ENCODE measurements at places on chromosomes 5 and 9. TPM values are rescaled to one million over a fixed set of nuclear protein-coding genes. Genes with fewer than 3 reads are reported as not detected.

TAS2R1 gene
- total RNA-seq: not detected

PAM gene
- 31.5 TPM for total RNA-seq

DNA sequence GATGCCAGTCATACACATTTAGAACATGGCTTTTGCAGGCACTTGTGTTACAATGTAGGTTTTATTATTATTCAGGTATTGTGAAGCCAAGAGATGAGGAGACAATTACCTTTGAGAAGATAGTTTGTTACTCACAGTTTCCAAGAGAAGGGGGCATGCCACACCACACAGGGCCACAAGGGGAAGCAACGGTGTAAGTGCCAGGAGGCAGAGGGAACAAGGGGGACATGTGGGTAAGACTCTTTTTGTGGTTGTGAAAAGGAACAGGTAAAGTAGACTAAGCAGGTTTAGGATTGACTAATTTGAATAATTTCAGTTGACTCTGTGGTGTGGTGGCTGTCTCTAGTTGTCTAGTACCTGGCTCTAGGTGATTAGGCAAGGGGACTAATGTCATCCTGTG is 191.2 kb downstream of the TRPM6 start:
- no peak overlapping the region for H3K4me3 ChIP-seq
- no peaks in the 10 kb centered on the region for H3K4me1 ChIP-seq
- no peaks in the 10 kb centered on the region for H3K27me3 ChIP-seq
- H3K27ac ChIP-seq: no peak overlapping the region
- no peak for DNase-seq

CDHR2 gene
- 0.90 TPM for total RNA-seq

DNA sequence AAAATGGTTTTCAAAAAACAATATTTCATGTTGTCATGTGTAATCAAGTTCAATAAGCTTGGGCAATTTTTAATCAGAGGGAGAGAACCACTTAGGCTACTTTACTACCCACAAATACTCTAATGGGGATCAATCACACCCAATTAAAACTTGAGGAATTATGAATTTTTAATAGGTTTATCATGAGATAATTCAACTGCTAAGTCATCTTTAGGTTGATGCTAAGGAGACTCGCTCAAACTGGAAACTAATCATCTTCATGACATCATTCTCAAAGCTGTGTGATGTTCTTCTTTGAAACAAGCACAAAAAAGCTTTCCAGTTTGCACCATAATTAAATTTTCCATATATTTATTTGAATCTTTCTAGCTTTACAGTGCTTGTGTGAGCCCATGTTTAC is 867.5 kb downstream of the MAT2B start:
- DNase-seq: no peak
- H3K27me3 ChIP-seq: no peaks in the 10 kb centered on the region
- no peaks in the 10 kb centered on the region for H3K4me1 ChIP-seq
- H3K4me3 ChIP-seq: no peak overlapping the region
- no peaks in the 10 kb centered on the region for H3K36me3 ChIP-seq

- peak; percentile 82 for DNase-seq
- peak overlapping the region; percentile 64 for H3K27ac ChIP-seq
- H3K4me1 ChIP-seq: peaks cover 11% of the 10 kb centered on the region
- H3K4me3 ChIP-seq: no peak overlapping the region
Measured at GRCh38 chr5:80246995-80247729, 8.7 kb downstream of the SERINC5 start.

DNA sequence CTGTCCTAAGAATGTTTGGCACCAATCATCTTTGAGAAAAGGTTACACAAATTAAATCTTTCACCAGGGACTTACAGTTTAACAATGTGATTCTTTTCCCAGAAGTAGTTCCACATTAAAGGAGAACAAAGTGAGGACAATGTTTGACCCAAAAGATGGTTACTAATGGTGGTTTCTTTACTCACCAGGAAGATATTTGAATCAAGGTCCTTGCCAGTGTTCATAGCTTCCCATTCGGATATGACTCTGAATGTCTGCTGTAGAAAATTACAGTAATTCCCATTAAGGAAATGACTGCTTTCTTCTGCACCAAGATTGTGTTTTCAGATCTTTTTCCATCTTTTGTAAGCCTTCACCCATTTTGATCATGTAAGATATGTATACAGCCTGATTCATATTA is 114.6 kb upstream of the ADAMTSL1 start:
- DNase-seq: no peak
- no peaks in the 10 kb centered on the region for H3K36me3 ChIP-seq
- no peaks in the 10 kb centered on the region for H3K27me3 ChIP-seq
- H3K4me3 ChIP-seq: no peak overlapping the region
- no peaks in the 10 kb centered on the region for H3K4me1 ChIP-seq

GRCh38 chr5:18314192-18314778 is 680.0 kb downstream of the TAF11L14 start:
- H3K27me3 ChIP-seq: no peaks in the 10 kb centered on the region
- no peak for DNase-seq
- H3K4me1 ChIP-seq: no peaks in the 10 kb centered on the region
- H3K4me3 ChIP-seq: no peak overlapping the region

GRCh38 chr5:88888291-88888690 is 5.3 kb upstream of the MEF2C start:
- H3K36me3 ChIP-seq: no peaks in the 10 kb centered on the region
- no peak for DNase-seq
- no peak overlapping the region for H3K4me3 ChIP-seq
- peaks cover 4% of the 10 kb centered on the region for H3K27me3 ChIP-seq

DNA sequence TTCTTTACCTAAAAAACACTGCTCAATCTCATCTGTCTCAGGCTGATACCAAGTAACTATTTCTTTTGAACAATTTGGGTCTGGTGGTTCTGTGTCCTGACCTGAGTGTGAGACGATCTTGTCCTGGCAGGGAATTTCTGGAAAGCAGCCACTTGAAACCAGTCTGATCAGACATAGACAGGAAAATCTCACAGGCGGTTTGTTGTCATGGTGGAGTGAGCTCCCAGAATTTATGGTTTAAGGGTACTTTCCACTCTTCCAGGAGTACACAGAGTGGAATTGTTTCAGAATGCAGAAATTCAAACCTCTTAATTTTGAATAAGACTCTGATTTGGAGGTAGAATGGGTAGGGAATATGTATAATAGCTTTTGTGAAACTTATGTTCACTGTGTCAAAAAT is 268.2 kb downstream of the ISL1 start:
- no peaks in the 10 kb centered on the region for H3K4me1 ChIP-seq
- no peaks in the 10 kb centered on the region for H3K36me3 ChIP-seq
- no peaks in the 10 kb centered on the region for H3K27me3 ChIP-seq
- H3K4me3 ChIP-seq: no peak overlapping the region
- DNase-seq: no peak

DNA sequence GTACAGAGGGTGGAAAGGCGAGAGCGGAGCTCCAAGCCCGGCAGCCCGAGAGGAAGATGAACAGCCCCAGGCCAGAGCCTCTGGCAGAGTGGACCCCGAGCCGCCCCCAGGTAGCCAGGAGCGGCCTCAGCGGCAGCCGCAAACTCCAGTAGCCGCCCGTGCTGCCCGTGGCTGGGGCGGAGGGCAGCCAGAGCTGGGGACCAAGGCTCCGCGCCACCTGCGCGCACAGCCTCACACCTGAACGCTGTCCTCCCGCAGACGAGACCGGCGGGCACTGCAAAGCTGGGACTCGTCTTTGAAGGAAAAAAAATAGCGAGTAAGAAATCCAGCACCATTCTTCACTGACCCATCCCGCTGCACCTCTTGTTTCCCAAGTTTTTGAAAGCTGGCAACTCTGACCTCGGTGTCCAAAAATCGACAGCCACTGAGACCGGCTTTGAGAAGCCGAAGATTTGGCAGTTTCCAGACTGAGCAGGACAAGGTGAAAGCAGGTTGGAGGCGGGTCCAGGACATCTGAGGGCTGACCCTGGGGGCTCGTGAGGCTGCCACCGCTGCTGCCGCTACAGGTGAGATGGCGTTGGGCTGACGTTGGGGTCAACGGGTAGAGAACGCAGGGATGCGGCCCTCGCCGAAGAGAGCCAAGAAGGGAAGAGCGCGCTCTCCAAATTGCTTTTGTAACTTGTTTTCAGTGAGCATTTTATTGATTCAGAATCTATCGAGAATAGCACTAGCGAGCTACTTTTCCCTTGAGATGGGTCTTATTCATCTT is at the start of gene PTGER4:
Gene PTGER4, plus strand, starts transcription at position 3 of the 769 bp plus-strand sequence. CDS start 1,079 bp downstream, outside the sequence.
- peak; percentile 57 for DNase-seq
- H3K27ac ChIP-seq: no peak within 1 kb of the TSS
- H3K4me3 ChIP-seq: peak within 1 kb of the TSS; percentile 89
- H3K4me1 ChIP-seq: peaks cover 5% of the 10 kb centered on the region

- H3K27me3 ChIP-seq: no peaks in the 10 kb centered on the region
- peaks cover 2% of the 10 kb centered on the region for H3K4me1 ChIP-seq
- no peaks in the 10 kb centered on the region for H3K36me3 ChIP-seq
- no peak for DNase-seq
Measured at GRCh38 chr9:76557674-76558225, 98.8 kb downstream of the GCNT1 start.

GRCh38 chr5:118818604-118819003 is 169.7 kb downstream of the DTWD2 start:
- no peak overlapping the region for H3K4me3 ChIP-seq
- H3K4me1 ChIP-seq: no peaks in the 10 kb centered on the region
- no peaks in the 10 kb centered on the region for H3K36me3 ChIP-seq
- no peaks in the 10 kb centered on the region for H3K27me3 ChIP-seq

- no peaks in the 10 kb centered on the region for H3K4me1 ChIP-seq
- no peak for DNase-seq
- peaks cover 3% of the 10 kb centered on the region for H3K36me3 ChIP-seq
- no peak overlapping the region for H3K27ac ChIP-seq
Measured at GRCh38 chr5:174970502-174970901, 246.1 kb downstream of the MSX2 start.

GRCh38 chr5:67673180-67673579 is 476.6 kb upstream of the CD180 start:
- no peaks in the 10 kb centered on the region for H3K27me3 ChIP-seq
- no peak overlapping the region for H3K4me3 ChIP-seq
- no peaks in the 10 kb centered on the region for H3K4me1 ChIP-seq
- no peak for DNase-seq

- no peak overlapping the region for H3K27ac ChIP-seq
- DNase-seq: peak; percentile 46
- no peak overlapping the region for H3K4me3 ChIP-seq
Measured at GRCh38 chr5:38189081-38189504, 69.3 kb upstream of the EGFLAM start.

DNA sequence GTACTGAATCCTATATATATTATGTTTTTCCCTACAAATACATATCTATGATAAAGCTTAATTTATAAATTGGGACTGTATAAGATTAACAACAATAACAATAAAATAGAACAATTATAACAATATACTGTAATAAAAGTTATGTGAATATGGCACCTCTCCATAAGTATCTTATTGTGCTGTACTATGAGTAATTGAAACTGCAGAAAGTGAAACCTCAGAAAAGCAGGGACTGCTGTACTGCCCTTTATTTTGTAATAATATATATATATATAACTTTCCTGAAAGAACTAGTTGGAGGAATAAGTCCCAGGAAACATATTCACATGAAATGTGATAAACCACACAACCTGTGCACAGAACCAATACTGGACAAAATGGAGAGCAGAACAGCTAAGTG is 77.3 kb downstream of the PAM start:
- no peaks in the 10 kb centered on the region for H3K4me1 ChIP-seq
- no peak overlapping the region for H3K4me3 ChIP-seq
- DNase-seq: no peak
- H3K27me3 ChIP-seq: no peaks in the 10 kb centered on the region
- no peak overlapping the region for H3K27ac ChIP-seq
- no peaks in the 10 kb centered on the region for H3K36me3 ChIP-seq

DNA sequence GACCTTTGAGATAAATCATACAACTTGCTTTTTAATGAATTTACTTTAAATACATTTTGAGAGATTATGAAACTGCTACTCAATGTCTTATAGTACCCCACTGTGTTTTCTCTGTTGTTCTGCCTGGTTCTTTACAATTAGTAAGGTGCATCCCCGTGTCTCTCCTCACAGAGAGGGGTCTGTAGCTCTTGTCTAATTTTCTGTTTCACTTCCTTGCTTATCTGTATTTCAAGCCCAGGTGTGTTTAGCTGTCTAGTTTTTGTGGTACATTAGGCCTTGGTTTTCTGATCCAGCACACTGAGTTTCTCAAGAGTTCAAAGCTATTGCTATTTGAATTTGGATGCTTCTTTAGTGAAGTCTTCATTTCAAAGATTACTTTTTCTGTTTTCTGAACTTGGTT is 105.1 kb downstream of the MAST4 start:
- no peak overlapping the region for H3K4me3 ChIP-seq
- peaks cover 30% of the 10 kb centered on the region for H3K27me3 ChIP-seq

SPATA31A7 gene
- total RNA-seq: 0.07 TPM

DNA sequence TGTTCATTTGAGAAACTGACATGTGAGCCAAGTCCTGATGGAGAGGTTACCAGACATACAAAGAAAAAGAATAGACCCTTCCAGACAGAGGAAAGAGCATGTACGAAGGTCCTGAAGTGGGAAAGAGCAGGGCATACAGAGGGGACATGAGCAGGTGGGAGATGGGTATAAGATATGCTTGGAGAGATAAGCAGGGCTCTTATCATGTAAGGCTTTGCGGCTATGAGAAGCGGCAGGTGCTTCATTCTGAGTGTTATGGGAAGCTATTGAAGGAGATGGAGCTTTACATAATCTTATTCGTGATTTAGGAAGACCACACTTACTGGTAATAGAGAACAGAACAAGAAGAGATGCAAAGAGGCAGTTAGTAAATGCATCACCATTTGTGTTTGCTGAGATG is 417.1 kb downstream of the EBF1 start:
- no peaks in the 10 kb centered on the region for H3K36me3 ChIP-seq
- no peak for DNase-seq
- H3K4me3 ChIP-seq: no peak overlapping the region
- no peaks in the 10 kb centered on the region for H3K27me3 ChIP-seq
- peaks cover 1% of the 10 kb centered on the region for H3K4me1 ChIP-seq

DNA sequence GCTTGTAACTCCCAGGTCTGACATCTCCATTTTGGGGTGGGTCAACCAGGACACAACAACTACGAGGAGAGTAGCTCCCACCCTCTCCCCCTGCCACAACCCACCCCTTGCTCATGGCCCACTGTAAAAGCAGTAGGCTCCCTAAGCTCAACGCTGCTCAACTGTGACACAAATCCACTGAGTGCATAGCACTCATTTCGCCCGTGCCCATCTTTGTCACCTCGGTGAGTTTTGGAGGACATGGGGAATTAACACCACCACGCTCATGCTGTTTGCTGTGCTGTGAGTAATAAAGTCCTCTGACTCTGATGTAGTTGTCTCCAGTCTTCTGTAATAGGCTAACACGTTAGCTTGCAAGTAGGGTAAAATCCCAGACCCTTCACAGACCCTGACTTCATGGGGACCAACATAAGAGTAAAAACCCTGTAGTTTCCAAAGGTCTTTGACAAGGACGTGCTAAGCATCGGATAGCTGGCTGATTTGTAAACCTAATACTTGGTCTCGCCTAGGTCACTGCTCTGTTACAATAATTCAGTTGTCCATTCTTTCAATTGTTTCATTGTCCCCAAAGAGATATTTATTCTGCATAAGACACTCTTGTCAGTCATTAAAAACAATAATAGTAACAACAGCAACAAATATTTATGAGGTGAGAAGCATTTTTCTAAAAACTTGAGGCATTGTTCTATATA is 7.7 kb downstream of the PLGRKT start:
- H3K4me1 ChIP-seq: no peaks in the 10 kb centered on the region
- no peak overlapping the region for H3K4me3 ChIP-seq
- peaks cover 29% of the 10 kb centered on the region for H3K36me3 ChIP-seq

OLFML2A gene
- total RNA-seq: 5.8 TPM

GLDC gene
- 74.6 TPM for total RNA-seq

All from H9 (cell line).